Activated naive CD8-positive, alpha-beta T cell treated with anti-CD3 and anti-CD28 coated beads, Interleukin-2, amount 10 ng/mL, durations not matched to agents 7 days and 5 days (primary cell): ENCODE measurements at places on chromosomes 2 and 18. TPM values are rescaled to one million over a fixed set of nuclear protein-coding genes. Genes with fewer than 3 reads are reported as not detected.

- no peak for DNase-seq
Measured at GRCh38 chr2:110858135-110858725, 125.9 kb downstream of the ACOXL start.

- no peak for DNase-seq
Measured at GRCh38 chr18:12883372-12883683, 709 bp downstream of the PTPN2 start.

DNA sequence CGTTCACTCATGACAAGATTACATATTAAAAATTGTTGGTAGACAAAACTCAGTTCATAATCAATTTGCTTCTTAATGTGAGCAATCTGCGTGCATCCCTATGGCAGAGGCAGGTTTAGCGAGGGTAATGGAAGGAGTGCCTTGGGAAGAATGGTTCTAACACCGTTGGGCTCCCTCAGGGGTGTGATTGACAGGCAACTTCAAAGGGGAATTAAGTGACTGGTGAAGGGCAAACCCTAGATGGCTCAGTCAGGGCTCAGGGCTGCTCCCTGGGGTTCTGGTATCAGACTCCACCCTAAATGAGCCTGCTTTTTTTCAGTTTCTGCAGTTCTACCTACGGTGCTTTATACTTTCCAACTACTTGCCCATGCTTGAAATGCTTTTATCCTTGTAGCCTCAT, 419.5 kb upstream of the CELF4 start:
- no peak for DNase-seq

GRCh38 chr2:129910446-129911362, 68.8 kb upstream of the RAB6C start:
- DNase-seq, result no peak

DNA sequence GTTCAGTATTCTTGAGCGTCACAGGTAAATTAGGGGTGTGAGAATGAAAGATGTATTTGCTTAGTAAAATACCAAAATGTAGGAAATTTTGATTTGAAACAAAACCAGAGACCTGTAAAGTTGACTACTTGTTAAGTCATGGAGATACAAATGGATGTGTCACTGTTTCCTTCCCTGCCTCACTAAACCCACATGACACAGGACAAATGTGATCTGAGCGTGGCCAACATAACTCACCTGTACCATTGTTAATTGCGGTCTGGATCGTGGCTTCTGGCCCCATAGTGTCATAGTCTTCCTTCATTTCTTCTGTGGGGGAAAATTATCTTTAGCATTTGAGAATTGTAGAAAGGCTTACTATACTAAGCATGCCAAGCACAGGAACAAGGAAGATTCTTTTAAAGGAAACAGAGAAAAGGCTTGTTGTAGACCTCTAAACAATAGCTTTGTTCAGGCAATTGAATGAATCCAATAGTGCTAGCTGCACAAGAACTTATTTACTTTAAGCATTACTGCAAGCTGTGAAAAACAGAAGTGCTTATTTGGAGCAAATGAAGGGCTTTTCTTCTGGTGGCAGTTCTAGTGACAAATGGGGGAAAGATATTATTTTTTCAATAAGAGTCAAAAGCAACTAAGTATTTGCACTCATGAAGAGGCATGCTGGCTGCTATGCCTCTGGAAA, 95.2 kb downstream of the ZEB2 start:
- DNase-seq, result no peak

The CNGA3 gene
- not detected for total RNA-seq

GRCh38 chr2:43169987-43170386, 56.4 kb downstream of the ZFP36L2 start:
- DNase-seq, result peak; percentile 76

DNA sequence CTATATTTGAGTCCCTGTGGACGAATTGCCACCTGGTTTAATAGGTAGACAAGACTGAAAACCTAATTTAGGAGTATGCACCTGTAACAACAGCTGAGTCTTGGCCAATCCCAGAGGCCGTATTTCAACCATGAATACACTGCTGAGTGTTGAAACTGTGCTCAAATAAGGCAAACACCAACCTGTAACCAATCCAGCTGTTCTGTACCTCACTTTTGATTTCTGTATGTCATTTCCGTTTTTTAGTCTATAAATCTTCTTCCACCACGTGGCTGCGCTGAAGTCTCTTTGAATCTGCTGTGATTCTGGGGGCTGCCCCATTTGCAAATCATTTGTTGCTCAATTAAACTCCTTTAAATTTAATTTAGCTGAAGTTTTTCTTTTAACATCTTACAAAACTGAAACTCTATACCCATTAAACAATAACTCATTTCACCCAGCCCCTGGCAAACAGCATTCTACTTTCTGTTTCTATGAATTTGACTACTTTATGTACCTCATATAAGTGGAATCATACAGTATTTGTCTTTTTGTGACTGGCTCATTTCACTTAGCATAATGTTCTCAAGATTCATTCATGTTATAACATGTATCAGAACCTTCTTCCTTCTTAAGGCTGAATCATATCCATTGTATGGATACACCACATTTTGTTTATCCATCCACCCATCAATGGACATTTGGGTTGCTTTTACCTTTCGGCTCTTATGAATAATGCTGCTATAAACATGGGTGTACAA, 7.5 kb upstream of the YPEL5 start:
- no peak for DNase-seq

- no peak for DNase-seq
Measured at GRCh38 chr2:223093436-223094241, 41.6 kb downstream of the KCNE4 start.

The KDM3A gene
- 94.7 TPM for total RNA-seq

The ANKRD36B gene
- total RNA-seq, result 58.3 TPM

- no peak for DNase-seq
Measured at GRCh38 chr2:238568455-238569440, 142.0 kb downstream of the ASB1 start.

The FBXO36 gene
- total RNA-seq, result 1.1 TPM

DNA sequence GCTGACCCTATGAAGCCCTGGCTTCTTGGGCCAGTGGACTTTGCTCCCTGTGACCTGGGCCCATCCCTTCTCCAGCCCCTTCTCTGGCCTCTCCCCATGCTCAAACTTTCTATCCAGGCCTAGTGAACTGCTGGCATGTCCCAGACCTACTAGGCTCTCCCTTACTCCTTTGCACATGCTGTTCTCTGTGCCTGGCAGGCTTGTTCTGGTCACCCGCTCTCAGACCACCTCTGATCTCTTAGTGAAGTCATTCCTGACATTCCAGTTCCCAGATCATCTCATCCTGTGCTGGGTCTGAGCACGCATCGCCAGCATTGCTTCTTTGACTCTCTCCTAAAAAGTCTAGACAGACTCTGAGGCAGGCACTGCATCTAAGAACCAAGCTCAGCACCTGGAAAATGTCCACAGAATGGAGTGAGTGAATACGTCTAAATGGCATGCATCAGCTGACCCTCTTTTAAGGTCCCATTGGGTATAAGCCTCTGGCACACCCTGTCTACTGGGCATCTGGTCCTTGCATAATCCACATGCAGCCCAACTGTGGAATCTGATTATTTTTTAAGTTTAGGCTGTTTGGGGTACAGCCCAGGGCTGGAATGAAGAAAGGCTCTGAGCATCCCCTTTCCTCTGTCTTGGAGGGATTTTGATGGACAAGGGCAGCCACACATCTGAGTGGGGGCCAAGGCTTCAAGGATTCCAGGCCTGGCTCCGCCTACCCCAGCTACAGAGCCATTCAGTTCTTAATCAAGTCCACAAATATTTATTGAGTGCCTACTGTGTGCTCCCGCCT, 130.6 kb upstream of the HAAO start:
- DNase-seq, result no peak

DNA sequence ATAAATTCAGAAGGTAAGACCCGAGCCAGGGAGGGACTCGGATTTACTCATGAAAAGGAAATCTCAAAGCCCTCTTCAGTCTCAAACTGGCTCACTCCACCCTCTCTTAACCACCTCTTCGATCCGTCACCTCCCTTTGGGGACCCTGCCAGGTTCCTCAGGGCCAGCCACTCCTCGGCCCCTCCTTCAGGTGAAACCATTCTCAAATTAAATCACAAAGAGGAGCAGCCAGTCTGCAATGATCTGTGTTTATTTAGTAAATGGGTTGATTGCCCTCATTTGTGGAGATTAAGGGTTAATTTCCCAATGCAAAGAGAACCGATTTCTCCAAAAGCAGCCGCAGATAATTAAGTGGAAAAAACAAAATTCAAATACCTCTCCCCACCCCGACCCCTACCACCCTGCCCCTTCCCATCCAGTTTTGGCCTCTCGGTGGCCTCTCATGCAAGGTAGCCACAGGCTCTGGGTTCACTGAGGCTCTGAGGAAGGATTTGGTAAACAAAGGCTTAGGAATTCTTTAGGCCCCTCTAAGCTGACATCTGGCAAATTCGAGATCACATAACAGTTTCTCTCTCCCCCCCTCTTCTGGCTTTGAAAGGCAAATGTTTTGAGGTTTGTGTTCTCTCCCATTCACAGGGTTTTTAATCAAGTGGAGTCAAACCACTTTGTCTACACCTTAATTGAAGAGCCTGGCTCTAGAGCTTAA, 10.3 kb upstream of the FZD7 start:
- DNase-seq, result no peak

The GNLY gene
- total RNA-seq, result 22.0 TPM

The CHRNG gene
- total RNA-seq, result not detected

The SEMA4C gene
- 30.6 TPM for total RNA-seq

DNA sequence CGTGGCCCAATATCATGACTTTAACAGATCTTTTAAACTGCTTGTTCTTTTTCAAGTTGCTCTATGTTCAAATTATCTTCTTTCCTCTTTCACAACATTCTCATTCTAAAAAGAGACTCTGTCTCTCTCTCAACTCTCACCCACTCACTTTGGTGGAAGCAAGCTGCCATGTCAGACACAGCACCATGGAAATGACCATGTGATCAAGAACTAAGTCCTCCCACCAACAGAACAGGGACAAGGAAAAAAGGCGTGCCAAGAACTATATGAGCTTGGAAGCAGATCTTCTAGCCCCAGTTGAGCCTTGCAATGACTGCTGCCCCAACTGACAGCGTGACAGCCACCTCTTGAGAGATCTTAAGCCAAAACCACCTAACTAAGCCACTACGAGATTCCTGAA, 23.9 kb downstream of the BAZ2B start:
- DNase-seq, result no peak

- no peak for DNase-seq
Measured at GRCh38 chr18:21602299-21602587, 1.7 kb upstream of the ESCO1 start.

The MREG gene
- 7.0 TPM for total RNA-seq

DNA sequence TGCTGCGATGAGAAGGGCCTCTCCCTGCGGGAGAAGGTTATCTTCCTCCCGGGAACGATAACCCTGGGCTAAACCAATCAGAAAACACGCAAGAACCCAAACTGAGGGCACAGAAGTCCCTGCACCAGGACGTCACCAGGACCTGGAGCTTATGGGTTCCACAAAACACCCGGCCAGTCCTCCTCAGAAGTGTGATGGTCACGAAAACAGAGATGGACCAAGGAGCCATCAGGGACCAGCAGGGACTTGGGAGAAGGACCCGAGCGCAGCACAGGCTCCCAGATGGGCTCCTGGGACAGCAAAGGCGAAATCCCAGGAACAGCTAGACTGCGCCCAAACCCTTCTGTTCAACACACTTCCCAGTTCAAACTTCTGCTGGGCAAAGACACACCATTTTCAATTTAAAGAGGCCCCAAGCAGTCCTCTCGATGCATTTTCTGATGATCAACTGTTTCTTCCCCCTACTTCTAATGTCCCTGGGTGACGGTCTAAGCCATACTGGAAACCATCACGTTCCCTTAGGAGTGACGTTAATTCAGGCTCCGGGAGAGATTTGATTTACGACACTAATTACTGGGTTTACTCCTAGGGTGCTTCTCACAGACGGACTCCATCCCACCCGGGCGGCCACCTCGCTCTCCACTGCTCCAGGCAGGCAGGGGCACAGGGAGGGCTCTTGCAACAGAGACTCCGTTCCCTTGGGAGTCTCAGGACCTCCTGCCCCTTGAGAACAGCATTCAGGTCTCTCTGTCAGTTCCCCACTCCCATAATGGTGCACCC, 29.2 kb downstream of the ZNF516 start:
- DNase-seq, result no peak

GRCh38 chr2:169862816-169863215, 35.6 kb downstream of the UBR3 start:
- no peak for DNase-seq

GRCh38 chr2:190031969-190032618, 30.4 kb downstream of the MSTN start:
- DNase-seq, result no peak

GRCh38 chr18:50786864-50787263, 33.0 kb downstream of the MRO start:
- DNase-seq, result no peak

The PSMG2 gene
- total RNA-seq, result 97.2 TPM

DNA sequence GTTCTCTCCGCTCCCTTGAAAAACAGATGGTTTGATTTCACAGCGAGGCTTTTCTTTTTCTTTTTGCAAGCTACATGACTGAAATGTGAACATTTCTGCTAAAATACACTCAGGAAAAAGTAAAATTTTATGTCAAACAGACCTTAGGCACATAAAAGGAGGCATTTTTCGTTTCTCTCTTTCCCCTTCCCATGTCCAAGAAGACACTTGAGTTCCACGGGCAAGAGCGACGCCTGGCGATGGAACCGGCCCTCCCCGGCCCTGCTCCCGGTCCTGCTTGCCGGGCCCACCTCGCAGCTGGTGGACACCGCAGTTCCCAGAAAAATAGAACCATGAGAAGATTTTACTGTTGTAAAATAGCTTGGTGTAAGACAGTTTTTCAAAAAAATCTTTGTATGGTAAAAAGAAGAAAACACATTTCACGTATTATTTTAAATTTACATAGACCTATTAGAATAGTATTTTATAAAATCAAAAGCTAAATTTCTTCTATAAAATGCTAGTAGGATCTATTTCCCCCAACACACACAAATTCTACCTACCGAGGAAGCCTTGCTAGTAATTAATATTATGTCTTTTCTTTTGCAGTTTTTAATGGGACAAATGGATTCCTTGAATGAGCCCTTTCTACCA, 2.3 kb upstream of the ALKAL2 start:
- peak; percentile 55 for DNase-seq

GRCh38 chr2:4947911-4948310, 744.3 kb upstream of the SOX11 start:
- DNase-seq, result no peak

DNA sequence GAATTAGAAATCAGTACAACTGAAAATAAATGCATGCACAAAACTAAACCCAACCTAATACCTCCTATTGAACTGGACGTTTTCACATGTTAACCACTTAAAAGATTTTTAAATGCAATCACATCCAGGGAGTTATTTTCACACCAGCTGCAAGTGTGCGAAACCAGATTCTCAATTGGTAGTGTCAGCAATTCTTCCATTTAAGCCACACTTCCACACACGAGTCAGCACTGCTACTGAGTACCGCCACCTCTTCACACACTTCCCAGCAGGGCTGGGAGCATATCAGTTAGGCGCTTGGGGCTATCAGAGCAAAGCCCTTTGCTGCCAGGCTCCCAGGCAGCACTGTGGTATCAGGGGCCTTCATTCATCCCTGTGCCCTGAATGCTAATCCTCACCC, 14.2 kb downstream of the ERCC3 start:
- no peak for DNase-seq

The SULT1C3 gene
- not detected for total RNA-seq

The AQP12A gene
- total RNA-seq, result not detected

GRCh38 chr2:230170532-230170931, 49.3 kb downstream of the SP110 start:
- DNase-seq, result no peak
